NCI-H2227 treated with DMSO at 0.1 percent for 48 hours (cell line): ENCODE measurements at places on chromosomes 5 and 9.

- no peak for DNase-seq
These were observed 20.7 kb downstream of the FAXDC2 start for GRCh38 chr5:154829589-154830218.

DNA sequence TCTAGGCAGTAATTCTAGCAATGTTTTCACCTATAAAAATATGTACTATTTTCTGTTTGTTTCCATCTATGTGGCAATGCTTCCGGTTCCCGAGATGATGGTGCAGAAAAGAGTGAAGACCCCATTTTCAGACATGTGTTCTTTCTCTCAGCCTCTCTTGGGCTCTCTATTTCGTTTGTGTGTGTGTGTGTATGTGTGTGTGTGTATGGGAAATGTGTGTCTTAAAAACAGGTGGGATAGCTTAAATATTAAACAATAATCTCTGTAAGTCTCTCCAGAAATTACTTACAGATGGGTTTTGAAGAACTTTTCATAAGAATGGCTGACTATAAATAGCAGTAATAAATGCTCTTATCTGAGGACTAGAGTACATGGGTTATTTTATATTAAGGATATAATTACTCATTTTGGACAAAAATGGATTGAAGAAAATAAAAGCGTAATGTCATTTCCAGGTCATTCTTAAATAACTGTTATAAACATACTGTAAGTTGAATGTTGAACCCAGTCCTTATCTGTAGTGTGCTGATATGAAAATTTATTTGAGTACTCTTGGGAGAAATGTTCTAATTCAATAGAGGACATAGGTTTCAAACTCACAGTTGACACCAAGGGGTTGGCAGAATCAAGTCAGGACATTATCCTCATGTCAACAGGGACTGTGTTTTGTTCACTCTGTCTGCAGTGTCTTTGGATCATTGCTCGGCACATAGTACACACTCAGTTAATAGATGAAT is 31.1 kb downstream of the PCSK5 start:
- DNase-seq: no peak

GRCh38 chr9:72950875-72951442 is 1.9 kb downstream of the ALDH1A1 start:
- no peak for DNase-seq

GRCh38 chr5:32720300-32720699 is 9.2 kb downstream of the NPR3 start:
- DNase-seq: no peak

GRCh38 chr5:91189480-91190313 is 193.4 kb downstream of the ARRDC3 start:
- DNase-seq: no peak

DNA sequence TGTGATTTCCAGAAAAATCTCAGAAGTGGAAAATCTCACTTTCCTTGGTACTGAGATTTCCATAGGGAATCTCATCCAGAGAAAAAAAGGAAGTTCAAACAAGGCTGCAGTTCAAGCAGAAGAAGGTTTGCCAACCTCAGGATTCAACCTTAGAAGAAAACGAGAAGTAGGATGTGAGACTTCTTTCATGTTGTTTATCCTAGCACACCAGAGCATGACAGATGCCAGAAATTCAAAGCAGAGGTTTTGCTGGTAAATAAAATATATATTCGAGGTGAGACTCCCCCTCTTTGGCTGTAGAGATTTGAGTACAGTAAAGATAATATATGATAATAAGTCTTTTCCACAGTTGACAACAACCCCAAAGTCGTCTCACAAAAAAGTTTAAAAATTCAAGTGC is 116.9 kb upstream of the SMC2 start:
- DNase-seq: no peak

DNA sequence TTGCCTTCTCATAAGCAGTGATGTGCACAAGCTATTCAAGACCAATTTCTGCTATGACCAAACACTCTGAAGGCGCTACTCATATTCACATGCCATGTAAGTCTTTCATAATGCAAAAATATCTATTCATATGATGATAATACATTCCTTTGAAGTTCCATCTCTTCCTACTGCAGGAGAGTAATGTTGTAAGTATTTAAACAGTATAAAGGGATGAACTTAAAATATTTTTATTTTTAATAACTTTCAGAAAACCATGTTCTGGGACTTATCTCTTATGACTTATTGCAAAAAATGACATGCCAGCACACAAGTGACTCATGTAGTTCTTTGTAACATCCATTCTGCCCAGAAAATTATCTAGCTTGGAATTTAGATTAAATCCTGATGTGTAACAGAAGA is 376.4 kb downstream of the KCTD16 start:
- no peak for DNase-seq

- no peak for DNase-seq
These were observed 35.4 kb downstream of the PRLR start for GRCh38 chr5:35194635-35195471.

GRCh38 chr5:174843263-174844250 is 119.2 kb downstream of the MSX2 start:
- no peak for DNase-seq

- no peak for DNase-seq
These were observed 156.6 kb upstream of the SPRY4 start for GRCh38 chr5:142481410-142481809.

- DNase-seq: no peak
These were observed 1.6 kb downstream of the LMX1B start for GRCh38 chr9:126615245-126615790.

DNA sequence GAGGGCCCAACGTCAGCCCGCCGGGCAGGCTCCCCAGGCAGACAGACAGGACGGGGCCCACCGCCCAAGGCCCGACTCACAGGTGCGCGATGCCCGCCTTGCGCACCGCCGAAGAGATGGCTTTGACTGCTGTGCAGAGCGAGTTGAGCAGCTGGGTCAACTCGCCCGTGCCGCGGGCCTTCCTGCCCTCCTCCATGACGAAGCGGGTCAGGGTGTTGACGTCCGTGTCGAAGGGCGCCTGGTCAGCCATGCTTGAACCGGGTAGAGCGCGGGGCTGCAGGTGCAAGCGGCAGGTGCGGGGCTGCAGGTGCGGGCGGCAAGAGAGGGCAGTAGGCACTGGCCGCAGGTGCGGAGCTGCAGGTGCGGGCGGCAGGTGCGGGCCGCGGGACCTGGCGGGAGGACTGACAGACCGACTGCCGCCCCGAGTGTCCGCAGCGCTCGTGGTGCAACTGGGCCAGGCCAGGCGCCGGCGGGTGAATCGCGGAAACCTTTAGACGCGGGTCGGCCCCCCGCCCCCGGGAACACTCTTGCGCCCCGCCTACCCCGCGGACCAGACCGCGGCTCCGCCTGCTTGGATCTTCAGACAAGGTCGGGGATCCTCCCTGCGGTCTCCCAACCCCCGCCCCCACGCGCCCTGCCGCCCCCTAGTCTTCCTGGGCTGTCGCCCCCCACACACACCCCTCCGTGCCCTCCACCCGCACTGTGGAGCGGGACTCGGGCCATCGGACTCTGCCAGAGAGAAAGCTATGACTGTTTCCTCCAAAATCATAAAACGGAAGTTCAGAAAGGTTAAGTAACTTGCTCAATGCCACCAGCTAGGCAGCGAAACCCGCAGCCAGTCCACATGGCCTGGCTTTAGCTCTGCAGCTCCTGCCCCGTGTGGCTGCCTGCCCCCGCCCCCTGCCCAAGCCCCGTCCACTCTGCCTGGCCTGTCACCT is at the start of gene FBP1:
Gene FBP1 (minus strand): TSS at position 458 of the 938 bp plus-strand sequence. CDS start 208 bp downstream, at position 250.
- DNase-seq: no peak

- DNase-seq: no peak
These were observed 13.8 kb downstream of the ENHO start for GRCh38 chr9:34508951-34509350.

GRCh38 chr5:100902440-100903038 is 543 bp downstream of the ST8SIA4 start:
- no peak for DNase-seq

- DNase-seq: no peak
These were observed 41.2 kb downstream of the DBH start for GRCh38 chr9:133677126-133678010.

DNA sequence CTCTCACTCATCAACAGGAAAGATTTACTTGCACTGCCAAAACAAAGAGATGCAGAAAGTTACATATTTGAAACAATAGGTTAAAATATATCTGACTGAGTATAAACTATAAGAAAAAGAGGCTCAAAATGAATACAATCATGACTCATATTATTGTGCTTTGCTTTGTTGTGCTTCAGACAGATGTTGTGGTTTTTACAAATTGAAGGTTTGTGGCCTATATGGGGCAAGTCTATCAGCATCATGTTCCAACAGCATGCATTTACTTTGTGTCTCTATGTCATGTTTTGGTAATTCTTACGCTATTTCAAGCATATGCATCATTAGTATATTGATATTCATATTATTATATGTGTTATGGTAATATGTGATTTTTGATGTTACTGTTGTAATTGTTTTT is 330.0 kb downstream of the PRR16 start:
- no peak for DNase-seq

GRCh38 chr9:137244486-137245449 is 3.7 kb downstream of the TUBB4B start:
- no peak for DNase-seq

DNA sequence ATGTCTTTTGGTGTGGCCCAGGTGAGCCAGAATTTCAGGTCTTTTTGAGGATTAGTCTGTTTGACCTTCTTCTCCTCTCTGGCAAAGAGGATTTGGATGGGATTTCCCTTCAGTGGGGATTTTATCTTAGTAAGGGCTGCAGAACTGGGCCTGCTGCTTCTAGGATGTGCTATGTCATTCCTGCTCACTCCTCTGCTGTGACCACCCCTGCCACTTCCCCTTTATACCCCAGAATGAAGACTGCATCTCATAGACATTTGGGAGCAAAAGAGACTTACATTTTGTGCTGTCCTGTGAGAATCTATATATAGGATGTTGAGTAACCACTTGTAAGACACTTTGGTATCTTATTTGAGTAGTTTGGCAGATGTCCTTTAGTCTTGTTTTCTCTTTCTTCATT is 76.2 kb downstream of the ARHGAP26 start:
- no peak for DNase-seq

- DNase-seq: no peak
These were observed 184.4 kb downstream of the MPDZ start for GRCh38 chr9:13095056-13095455.

DNA sequence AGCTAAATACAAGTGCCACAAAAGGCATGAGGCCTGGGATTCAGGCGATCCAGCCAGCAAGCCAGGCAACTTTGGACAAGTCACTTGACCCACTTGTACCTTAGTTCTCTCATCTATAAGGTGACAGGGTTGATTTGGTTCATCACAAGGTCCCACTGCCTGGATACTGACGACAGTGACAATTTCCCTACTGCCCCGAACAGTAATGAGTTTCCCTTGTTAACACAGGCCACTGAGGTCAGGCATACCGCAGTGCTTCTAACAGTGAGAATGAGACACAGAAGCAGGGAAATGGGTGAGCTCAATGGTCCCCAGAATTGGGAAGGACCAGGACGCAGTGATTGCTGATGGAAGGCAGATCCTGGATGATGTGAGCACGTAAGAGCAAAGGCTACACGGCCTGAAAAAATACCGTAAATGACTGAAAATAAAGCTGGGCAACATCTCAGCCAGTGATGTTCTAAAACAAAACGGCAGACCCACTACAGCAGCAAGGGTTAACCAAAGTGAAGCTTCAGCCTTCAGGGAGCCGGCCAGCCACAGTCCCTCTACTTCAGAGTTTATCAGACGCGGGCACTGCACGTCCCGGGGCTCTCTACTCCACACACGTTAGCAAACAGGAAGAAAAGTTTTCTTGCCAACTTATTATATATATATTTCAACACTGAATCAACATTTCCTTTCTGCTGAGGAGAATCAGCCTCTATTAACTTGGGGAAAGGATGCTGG is 846 bp downstream of the MGAT1 start:
- no peak for DNase-seq

- DNase-seq: no peak
These were observed 7.5 kb upstream of the CTNNAL1 start for GRCh38 chr9:109020581-109021511.

DNA sequence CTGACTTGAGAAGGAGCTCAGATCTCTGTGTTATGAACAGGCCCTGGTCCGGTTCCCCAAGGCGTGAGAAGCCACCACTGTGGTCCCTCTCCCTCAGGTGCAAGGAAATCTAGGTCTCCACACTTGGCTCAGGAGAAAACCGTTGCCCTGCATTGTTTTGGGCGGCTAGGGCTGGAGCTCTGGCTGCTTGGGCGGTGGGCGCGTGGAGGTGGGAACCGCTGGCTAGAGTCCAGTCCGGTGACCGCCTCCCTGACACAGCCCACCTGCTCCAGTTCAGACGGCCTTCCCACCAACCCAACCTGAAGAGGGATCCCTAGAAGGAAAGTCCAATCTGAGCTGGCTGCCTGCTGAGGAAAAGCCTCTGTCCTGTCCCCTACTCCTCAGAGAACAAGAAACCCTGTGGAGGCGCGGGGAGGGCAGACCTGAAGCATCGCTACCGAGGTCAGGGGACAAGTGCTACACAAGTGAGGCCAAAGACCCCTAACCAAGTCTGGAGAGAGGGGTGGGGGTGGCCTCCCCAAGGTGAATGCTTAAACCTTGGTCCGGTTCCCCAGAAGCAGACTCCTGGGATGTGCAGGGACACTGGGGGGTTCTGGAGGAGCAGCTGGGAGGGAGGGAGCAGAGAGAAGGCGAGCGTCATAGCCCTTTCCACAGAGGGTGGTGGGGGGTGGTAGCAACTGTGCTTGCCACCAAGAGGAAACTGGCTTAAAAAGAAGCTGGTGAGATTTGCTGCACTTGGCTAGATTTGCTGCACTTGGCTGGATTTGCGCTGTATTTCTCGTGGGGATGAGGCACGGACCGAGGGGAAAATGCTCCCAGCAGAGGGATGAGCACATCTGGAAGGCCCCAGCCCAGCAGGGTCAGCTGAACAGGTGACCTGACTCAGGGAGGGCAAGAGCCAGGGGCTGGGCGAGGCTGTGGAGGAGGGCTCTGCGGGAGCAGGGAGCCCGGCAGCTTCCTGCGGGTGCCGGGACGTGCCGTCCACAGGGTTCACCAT is 65.2 kb downstream of the RAPGEF1 start:
- DNase-seq: no peak

- no peak for DNase-seq
These were observed 47.0 kb upstream of the ZNF169 start for GRCh38 chr9:94212091-94212490.

GRCh38 chr9:118439441-118439840 is 735.2 kb downstream of the TLR4 start:
- DNase-seq: no peak

DNA sequence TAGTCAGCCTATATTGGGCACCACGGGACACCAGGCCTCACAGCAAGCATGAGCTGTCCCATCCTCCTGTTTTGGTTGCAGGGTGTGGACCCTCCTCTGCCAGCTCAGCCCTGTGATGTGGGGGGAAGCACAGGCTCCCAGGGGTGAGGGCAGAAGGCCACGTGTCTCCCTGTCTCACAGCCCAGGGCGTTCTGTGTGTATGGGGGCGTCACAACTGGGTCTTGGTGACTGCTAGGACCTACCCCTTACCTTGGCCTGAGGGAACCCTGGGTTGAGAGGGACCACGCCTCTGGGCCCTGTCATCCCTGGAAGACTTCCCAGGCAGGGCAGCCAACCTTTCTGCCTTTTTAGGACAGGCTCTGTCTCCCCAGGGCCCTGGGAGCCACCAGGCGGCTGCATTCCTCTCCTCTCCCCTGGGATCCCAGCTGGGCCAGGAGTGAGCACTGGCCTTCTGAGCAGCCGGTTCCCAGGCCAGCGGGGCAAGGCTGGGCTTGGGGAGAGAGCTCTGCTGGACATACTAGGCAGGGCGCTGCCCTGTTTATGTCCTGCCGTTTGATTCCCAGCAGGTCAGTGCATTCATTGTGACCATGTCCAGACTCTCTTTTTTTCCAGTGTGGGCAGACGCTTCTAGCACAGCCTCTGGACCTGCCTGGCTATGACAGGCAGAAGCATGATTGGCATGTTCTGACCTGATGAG is 97.4 kb downstream of the DAB2IP start:
- DNase-seq: no peak

- DNase-seq: no peak
These were observed 40.9 kb downstream of the SEC61B start for GRCh38 chr9:99262949-99263418.
